ENCODE measurements at places on chromosomes 6 and 20.

- DNase-seq = no peak
Measured at GRCh38 chr20:44586289-44586911, 4.0 kb downstream of the PKIG start.

DNA sequence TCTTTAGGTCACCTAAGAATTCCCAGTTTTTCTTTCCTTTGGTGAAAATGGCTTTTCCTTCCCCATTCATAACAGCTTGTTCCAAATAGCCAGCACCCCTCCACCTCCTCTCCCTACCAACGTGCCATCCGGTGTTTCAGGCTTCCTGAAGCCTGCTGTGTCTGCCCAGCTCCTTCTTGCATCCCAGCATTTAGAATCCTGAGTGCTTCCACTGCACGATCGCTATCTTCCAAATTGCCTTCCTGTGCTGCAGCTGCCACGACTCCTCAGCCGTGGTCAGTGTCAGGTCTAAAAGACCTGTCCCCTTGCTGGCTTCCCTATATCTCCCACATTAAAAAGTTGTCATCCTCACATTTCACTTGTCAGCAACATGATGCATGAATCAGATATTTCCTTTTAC is 550.3 kb upstream of the JARID2 start:
- DNase-seq = no peak

- peak; percentile 39 for DNase-seq
Measured at GRCh38 chr20:47969426-47969825, 184.1 kb upstream of the SULF2 start.

DNA sequence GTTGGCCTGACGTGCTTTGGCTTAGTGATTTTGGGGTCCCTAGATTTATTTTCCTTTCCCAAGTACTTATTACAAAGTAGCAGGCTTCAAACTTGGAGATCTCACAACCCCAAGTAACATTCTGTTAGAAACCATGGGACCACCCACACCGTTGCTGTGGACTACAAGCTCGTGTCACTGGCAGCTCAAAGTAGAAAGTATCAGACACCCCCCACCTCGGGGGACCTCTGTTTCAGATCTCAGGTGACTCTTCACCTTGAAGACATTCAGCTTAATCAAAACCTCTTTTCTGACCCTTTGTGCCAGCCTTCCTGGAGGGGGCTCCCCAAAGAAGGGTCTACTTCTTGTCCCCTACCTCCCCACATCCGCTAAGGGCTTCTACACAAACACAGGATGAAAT is 15.7 kb upstream of the MYT1 start:
- DNase-seq = no peak

- no peak for DNase-seq
Measured at GRCh38 chr6:161710698-161711097, 436.8 kb upstream of the AGPAT4 start.

DNA sequence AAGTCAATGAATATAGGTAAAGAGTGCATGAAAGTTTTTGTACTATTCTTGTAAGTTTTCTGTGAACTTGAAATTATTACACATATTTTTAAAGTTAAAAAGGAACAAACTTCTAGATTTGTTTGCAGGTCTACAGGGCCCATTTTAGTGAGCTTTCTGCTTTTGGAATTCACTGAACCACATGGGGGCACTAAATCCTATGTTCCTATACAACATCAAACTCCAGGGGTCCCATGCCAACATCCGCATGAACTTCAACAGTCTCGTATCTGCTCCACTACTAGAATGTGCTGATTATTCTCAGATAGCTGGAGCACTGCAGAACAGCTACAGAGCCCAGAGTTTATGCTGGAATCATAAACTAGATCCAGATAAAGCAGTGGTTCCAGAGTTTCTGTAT is 347.9 kb upstream of the SPTLC3 start:
- DNase-seq = peak; percentile 30

DNA sequence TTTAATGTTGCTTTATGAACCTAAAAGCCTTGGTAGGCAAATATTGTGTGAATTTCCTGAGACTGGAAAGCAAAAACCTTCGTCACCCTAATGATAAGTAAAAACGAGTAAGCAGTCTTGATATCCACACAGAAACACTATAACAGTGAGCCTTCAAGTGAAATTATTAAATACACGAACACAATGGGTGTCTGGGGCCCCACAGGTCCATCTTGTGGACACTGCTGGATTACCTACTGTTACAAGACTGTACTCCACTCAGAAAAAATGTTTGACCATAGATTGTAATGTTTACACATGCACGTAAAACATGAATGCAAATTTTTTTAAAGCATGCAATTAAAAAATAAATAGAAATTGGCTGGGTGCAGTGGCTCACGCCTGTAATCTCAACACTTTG is 466.9 kb downstream of the CD83 start:
- DNase-seq = no peak

DNA sequence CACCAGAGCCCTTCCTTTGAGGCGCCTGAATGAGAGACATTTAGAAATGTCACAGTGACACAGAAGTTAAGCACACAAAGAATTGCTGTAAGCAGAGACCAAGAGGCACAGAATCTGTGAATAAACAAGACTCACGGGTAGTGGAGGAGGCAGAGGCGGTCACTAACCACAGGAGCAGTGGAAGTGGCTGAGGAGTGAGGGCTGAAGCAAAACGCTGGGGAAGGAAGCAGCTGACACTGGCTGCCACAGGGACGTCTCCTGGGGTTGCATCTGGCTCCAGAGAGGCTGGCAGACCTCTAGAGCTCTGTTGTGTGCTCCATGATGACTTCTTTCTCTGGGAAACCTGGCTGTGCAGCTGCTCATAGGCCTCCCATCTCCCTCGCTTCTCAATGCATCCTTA is 65.0 kb upstream of the SLC2A12 start:
- no peak for DNase-seq

- DNase-seq = no peak
Measured at GRCh38 chr6:157631412-157631811, 191.6 kb upstream of the SNX9 start.

DNA sequence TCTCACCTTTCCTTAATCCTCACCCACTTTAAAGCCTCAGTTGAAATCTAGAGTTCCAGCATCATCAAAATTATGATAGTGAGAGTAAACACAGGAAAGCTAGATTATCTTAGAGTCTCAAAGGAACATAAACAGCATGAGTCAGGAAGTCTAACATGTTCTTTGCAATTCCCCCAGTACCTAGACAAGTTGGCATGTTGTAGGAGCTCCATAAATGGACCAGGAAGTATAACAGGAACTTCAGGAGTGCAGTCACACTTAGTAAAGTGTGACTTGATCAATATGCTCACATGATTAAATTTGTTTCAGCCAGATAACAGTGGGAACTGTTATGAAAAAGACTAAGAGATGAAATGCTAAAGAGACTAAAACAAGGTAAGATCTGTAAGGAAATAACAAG is 834.4 kb downstream of the EYS start:
- no peak for DNase-seq

DNA sequence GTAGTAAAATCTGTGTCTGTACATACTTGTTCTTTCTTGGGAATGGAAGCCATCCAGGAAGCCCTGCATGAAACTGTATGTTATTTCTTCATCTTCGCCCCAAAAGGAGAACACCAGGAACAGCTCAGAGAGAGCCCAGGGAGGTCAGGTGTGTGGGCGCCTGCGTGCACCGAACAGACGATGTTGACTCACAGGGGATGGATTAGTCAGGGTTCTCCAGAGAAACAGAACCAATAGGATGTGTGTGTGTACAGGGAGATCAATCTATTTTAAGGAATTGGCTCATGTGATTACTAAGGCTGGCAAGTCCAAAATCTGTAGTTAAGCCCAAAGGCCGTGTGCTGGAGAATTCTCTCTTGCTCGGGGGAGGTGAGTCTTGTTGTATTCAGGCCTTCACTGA is 45.7 kb downstream of the RNASET2 start:
- DNase-seq = no peak

- no peak for DNase-seq
Measured at GRCh38 chr6:145668844-145669243, 66.5 kb downstream of the EPM2A start.

GRCh38 chr6:7112741-7113313 is 5.1 kb downstream of the RREB1 start:
- peak; percentile 75 for DNase-seq

GRCh38 chr6:37503309-37503965 is 3.7 kb upstream of the CCDC167 start:
- no peak for DNase-seq

GRCh38 chr6:32932132-32932868 is 8.5 kb downstream of the HLA-DMB start:
- DNase-seq = no peak

- no peak for DNase-seq
Measured at GRCh38 chr6:130367767-130368166, 1.9 kb downstream of the TMEM200A start.

DNA sequence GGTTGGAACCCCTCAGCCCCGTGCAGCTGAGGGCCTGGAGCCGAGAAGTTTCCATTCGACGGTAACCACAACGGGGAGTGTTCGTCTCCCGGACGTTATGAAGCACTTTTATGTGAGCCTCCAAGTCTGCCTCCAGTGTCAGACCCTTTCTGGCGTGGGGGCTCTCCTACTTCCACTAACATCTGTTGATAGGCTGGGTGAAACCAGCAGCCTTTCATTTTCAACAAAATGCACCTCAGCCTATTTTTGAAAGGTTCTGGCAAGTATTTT is 257.4 kb downstream of the THBS2 start:
- DNase-seq = no peak

DNA sequence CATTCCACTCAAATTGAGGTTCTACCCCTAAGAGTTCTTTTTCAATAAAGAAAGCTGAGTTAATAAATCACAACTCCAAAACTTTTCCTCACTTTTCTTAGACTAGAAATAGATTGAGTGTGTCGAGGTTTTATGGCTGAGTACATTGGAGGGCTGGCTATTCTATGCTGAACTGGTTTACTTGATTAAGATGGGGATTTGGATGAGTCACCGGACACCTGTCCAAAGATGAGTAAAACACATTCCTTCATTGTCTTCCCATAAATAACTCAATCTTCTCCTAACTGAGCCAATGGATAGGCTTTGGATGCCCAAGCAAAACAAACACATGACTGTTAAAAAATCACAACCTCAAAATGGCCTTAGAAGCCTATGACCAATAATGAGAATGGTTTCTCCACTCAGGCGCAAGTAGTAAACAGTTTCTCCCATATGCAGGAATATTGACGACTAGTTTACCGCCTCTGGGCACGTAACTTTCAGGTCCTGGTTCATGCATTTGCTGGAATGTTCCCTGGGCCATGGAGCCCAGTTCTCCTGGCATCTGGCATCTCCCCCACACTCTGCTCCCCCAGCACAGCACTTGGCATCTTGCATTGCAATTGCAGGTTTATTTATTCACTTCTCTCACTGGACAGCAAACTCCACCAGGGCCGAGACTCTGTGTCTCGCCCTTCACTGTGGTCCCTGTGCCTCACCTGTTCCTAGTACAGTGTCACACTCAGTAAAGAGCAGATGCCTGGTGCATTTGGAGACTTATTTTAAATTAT is 43.9 kb downstream of the BCAS1 start:
- DNase-seq = no peak

DNA sequence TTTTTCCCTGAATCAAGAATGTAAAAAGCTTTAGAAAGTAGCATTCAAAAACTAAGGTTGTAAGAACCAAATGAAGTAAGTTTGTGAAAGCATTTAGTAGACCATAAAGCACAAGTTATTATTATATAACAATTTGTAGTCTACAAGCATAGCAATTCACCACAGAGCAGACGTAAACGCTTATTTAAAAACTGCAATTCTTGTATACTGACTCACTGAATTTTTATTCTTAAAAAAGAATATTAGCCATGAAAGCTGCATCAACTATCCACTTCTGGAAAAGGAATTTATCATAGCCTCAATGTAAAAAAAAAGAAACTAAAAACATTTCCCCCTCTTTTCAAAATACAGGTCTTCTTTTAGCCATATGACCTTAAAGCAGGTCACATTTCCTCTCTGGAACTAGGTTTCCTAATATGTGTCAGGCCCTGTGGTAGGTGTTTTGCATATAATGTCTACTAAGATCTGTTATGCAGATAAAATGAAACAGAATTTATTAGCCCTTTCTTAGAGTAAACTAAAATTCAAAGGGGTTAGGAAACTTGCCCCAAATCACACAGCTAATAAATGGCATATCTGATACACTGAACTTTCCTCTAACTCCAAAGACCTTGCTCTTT is 2.1 kb downstream of the MAP3K7 start:
- no peak for DNase-seq

GRCh38 chr6:85344996-85345395 is 104.9 kb upstream of the NT5E start:
- DNase-seq = no peak

GRCh38 chr20:23407781-23408464 is 13.4 kb downstream of the NAPB start:
- no peak for DNase-seq

- DNase-seq = no peak
Measured at GRCh38 chr6:40555092-40555491, 32.1 kb downstream of the LRFN2 start.

DNA sequence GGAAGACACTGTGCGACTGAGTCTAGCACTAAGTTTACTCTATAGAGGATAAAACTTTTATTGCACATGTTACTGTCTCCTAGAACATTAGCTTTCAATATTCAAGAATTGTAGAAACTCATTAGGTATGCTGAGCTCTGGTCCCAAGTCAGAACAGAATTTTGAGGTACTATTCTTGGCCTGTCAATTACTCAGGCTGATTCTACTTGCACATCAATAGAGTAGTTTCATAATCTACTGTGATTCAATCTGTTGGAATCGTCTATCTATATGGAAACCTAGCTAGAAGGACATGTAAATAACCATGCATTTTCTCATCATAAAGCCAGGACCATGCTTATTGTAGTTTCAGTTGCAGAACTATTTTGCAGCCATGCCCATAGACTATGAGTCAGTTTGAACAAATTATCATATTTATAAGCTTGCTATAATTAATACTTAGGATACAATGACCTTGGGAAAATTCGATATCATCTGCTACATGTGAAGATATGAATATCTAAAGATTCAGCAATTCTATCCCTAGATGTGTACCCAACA is 41.6 kb downstream of the FLRT3 start:
- DNase-seq = no peak

GRCh38 chr6:24686946-24687345 is 20.1 kb downstream of the ACOT13 start:
- no peak for DNase-seq

DNA sequence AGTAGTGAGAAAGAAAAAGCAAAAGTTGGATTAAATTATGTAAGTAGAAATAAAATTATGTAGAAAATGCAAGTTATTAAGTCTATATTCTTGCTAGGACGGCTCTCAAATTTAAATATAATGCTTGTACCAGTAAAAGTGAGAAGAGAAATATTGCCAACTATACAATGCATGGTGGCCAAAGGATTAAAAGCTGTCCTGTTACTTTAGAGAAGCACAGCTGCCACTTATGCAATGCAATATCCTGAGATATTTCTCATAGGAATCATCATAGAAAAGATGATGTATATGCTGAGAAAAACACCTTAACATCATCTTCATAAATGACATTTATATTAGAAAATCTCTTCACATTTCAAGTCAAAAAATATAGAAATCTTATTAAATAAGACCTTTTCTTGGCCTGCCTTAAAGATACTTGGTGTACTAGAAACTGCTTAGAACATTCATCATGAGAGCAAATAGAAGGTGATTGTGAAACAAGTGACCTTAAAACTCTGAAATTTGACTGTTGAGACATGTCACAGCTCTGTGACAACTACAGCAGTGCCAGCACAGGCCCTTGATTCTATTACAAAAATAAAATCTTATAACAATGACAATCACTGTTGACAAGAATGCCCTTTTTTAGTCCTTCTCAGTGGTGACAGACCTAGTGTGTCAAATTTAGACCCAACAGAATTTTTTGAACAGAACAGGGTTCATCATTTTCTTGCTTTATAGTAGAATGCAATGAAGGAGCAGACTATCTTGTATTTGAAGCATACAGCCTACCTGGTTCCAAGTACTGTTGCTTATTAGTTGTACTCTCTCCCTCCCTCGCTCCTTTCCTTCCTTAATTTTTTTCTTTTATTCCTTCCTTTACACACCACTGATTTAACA is 173.1 kb downstream of the CLVS2 start:
- no peak for DNase-seq

All from ELF-1 (cell line).